ENCODE measurements at places on chromosomes 13 and 19.
A peak's percentile ranks its signal among the peaks of the same experiment; 100 is the strongest.

GRCh38 chr13:89966524-89966923 is 1381.0 kb upstream of the MIR17HG start:
- no peak for DNase-seq

- DNase-seq = no peak
These were observed 1073.1 kb downstream of the SLITRK5 start for GRCh38 chr13:88744289-88744688.

- DNase-seq = no peak
These were observed 12.4 kb downstream of the SBNO2 start for GRCh38 chr19:1161716-1162115.

DNA sequence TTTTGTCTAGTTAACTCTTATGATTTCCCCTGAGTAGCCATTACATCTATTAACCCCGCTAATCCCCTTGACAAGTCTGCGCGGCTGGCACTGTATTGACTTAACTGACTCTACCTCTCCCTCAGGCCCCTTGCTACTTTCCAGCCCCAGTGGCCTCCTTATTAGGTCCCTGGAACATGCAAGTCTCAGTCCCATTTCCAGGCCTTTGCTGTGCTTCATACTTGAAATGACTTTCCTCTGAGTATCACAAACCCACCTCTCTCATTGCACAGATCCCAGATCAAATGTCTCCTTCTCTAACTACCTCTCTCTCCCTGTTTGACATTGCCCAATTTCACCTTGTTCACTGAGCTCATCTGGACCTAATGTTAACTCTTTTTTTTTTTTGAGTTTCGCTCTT is 13.2 kb downstream of the SPACA6 start:
- no peak for DNase-seq

GRCh38 chr19:6228551-6229215 is 51.1 kb downstream of the MLLT1 start:
- no peak for DNase-seq

DNA sequence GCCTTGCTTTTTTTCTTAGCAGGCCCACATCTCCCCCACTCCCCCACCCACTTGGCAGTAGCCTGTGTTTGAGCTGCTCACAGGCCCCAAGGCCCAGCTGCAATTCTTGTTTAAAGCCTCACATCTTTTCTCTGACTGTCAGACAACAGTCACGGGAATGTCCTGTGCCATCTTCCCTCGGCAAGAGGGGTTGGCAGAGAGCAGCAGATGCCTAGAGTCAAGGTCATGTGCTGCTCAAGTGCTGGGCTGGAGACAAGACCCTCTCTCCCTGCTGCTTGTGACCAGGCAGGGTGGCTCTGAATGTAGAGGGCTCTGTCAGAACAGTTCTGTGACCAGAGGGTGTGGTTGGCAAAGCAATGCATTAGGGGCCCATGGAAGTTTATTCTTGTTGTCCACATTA is 47.4 kb downstream of the BBC3 start:
- no peak for DNase-seq

- DNase-seq = no peak
These were observed 5.5 kb downstream of the KATNAL1 start for GRCh38 chr13:30301827-30302226.

- DNase-seq = no peak
These were observed 16.1 kb downstream of the COL4A1 start for GRCh38 chr13:110290826-110291225.

GRCh38 chr13:66040506-66040905 is 1189.6 kb downstream of the PCDH9 start:
- DNase-seq = no peak

DNA sequence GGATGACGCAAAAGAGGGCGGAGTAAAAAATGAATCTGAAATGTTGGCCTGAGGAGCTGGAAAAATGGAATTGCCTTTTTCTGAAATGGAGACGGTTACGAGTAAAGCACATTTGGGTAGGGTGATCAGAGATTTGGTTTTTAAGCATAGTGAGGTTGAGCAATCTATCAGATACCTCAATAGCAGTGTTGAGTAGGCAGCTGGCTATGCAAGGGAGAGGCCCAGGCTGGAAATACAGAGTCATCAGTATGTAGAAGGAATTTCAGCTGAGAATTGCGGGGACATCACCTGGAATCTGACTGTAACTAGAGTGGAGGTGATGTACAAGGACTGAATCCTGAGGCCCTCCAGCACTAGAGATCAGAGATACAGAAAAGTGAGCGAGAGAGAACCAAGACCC is 224.8 kb downstream of the LMO7 start:
- DNase-seq = no peak

GRCh38 chr13:101416181-101417042 is at the start of gene NALCN:
TSS of gene NALCN (minus strand) at chr13:101416508. CDS start at chr13:101399126, 17,382 bp downstream.
- no peak for DNase-seq

DNA sequence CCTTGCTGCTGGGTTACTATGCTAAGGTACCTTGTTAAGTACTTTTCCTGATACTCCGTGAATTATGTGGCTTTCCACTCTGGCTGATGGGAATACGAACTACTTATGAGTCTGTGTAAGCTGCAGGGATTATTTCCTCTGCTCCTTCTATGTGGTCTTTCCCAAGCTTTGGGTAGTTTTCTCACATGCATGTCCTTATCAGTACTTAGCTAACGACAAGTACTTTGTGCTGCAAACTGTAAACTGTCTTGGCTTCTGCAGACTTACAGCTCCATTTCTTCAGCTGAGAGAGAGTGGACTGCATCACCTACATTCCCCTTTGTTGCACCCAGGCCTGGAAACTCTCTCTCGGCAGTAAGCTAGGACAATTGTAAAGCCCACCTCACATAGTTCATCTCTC is 76.6 kb downstream of the FGF9 start:
- no peak for DNase-seq

- no peak for DNase-seq
These were observed 102.7 kb downstream of the ZAR1L start for GRCh38 chr13:32212421-32212820.

DNA sequence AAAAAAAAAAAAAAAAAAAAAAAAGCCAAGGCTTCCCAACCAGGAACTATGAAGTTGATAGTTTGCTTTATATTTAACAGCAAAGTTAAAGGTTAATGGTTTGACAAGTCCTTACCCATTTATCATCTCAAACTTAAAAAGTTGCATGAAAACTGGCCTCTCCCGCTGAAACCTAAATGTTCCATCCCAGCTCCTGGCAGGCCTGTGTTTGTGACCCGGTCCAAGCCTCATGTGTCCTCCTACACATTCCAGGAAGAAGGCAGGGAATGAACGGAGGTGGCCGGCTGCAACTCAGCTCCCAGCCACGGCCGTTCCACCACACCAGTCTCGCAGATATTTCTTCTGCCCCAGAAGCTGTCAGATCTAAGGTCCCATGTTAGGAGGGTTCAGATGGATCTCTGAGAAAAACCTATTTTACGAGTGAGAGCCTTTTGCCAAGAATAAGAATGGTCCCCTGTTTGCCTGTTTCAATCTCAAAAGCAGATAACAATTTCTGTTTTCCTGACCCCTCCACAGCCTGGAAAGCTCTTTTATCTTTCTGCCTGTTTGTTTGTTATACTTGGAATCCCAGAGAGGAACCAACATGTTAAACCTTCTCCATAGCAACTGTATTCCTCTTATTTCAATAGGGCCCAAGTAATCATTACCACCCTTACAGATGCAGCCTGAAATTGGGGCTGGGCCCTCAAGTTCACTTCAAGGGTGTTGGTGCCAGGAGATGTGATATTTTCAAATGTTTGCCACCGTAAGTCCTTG is 56.5 kb downstream of the KCTD12 start:
- DNase-seq = no peak

DNA sequence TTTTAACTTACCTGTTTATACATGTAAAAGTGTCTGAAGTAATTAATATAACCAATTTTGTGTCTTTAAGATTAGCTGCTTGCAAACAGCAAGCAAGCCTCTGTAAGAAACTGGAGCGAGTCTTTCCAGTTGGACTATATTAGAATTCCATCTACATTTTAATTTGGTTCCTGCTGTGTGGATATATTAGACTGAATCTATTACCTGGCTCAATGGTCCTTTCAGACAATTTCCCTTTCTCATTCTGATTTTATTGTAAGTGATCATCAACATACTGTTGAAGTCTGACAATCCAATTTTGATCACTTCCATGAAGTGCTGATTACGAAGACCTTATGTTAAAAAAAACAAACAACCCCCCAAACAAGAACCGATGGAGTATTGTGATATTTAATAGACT is 72.3 kb downstream of the GPC5 start:
- no peak for DNase-seq

- peak; percentile 52 for DNase-seq
These were observed 7.0 kb upstream of the MAMSTR start for GRCh38 chr19:48726556-48726955.

GRCh38 chr19:42199440-42200115 is 17.9 kb downstream of the DEDD2 start:
- DNase-seq = peak; percentile 59

- DNase-seq = no peak
These were observed 53.4 kb downstream of the FLT3 start for GRCh38 chr13:28046981-28047380.

- DNase-seq = peak; percentile 96
These were observed 539 bp downstream of the U2AF1L4 start for GRCh38 chr19:35744430-35745327.

- no peak for DNase-seq
These were observed 7.4 kb downstream of the CHST8 start for GRCh38 chr19:33628921-33629825.

All from CD4-positive, alpha-beta T cell treated with Interleukin-6 at 100 ng/mL for 8 hours (primary cell).